Stimulated activated CD4-positive, alpha-beta T cell treated with anti-CD3 and anti-CD28 coated beads, Interleukin-15, amount 100 ng/mL, for 1 hour (primary cell): ENCODE measurements at places on chromosomes 7 and 10.

- no peak for DNase-seq
Observed at GRCh38 chr10:78575400-78575799, 493.4 kb upstream of the ZMIZ1 start.

DNA sequence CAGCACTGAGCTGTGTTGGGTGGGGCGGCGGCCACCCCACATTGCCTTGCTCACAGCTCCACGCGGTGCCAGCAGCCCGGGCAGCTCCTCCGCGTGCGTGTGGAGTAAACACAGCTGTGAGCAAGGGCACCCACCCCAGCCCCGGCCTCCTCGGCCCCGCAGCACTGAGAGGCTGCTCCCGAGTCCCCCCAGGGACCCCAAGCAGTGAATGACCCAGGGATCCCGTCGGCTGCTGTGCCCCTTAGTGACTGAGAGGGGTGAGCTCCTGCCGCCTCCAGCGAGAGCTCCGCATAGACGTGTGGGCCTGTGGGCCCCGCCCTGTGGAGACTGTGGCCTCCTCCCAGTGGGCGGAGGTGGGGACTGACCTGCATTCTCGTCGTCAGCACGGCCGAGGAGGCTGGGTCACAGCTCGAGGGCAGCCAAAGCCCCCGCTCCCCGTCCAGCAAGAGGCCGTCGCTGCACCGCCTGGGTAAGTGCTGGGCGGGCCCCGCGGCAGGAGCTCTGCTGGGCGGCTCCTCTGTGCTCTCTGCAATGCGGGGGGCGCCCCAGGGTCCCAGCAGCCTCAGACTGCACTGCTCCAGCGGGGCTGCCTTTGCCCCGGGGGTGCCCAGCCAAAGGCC, 29.9 kb upstream of the UTF1 start:
- no peak for DNase-seq

DNA sequence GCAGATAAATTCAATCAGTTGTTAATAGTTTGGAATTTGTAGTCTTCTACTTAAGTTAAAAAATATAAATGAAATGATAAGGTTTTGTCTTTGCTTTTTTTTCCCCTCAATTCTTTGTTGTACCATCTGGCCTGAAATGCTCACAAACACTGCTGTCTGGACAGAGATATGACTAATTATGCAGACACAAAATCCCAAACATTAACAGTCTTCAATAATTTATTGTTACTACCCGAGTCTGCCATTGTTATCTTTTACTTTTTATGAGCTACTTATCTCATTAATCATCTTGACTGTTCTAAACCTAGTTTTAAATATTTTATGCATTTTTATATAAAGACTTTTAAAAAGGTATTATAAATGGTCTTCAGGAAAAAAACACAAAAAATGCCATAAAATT, 64.7 kb upstream of the THSD7A start:
- no peak for DNase-seq

DNA sequence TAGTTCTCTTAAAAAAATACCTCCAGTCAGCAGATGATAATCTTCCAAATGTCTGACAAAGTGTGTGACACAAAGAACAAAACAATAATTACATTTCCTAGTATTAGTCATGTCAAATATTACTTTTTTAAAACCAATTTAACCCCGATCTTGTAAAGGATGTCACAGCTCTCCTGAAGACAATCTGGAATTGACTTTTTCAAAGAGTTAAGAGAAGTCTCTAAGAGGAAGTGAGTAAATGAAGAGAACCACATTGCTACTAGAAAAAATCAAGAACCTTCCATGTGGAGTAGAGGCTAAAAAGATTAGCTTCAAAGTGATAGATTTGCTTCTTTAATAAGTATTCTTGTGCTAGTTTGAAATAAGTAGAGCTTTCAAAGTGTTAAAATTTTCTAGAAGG, 218.2 kb upstream of the IMMP2L start:
- DNase-seq, result no peak

GRCh38 chr10:68330852-68331454, 911 bp upstream of the HNRNPH3 start:
- DNase-seq, result no peak

GRCh38 chr10:57818522-57818921, 449.2 kb downstream of the IPMK start:
- DNase-seq, result no peak

- DNase-seq, result peak; percentile 54
Observed at GRCh38 chr10:103584216-103585010, 90.9 kb downstream of the NEURL1 start.

DNA sequence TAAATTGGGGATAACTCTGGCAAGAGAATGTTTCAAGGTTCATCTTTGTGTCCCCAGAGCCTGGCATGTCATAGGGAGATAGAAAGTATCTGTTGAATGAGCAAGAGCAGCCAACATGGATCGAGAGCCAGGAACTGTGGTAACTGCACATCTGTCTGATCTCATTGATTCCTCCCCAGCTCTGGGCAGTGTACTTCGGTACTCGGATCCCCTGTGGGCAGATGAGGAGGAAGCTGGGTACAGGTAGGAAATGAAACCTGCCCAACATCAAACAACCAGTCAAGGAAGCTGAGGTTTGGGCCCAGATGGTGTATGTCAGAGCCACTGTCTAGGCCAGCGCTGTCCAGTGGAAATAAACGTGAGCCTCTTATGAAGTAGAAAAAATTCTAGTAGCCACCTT, 76.4 kb downstream of the GRK5 start:
- no peak for DNase-seq
